Ovary (tissue), 10 donors: ENCODE measurements at places on chromosomes 5 and 9. TPM values are rescaled to one million over a fixed set of nuclear protein-coding genes. Genes with fewer than 3 reads are reported as not detected.

- DNase-seq: no peak
Measured at GRCh38 chr9:116789081-116789480, 102.0 kb downstream of the TRIM32 start.

GRCh38 chr9:35679766-35680330 is 6.1 kb downstream of the CA9 start:
- DNase-seq: no peak

DNA sequence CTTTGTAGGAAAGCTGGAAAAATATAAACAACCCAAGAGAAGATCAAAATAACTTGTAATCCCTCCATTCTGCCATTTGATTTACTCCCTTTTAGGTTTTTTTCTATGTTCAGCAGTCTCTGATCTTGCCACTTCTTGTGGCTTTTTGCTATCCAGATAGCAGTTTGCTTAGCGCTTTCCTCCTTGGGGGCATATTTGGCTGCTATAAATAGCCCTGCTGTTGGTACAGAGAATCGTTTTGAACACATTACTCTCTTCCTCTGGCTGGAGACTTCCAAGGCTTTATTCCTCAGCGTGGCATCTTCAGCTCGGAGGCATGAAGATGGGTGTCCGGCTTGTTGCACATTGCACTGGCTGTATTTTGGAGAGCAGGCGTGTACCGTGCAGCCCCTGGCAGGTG is 38.6 kb downstream of the HMCN2 start:
- DNase-seq: no peak

DNA sequence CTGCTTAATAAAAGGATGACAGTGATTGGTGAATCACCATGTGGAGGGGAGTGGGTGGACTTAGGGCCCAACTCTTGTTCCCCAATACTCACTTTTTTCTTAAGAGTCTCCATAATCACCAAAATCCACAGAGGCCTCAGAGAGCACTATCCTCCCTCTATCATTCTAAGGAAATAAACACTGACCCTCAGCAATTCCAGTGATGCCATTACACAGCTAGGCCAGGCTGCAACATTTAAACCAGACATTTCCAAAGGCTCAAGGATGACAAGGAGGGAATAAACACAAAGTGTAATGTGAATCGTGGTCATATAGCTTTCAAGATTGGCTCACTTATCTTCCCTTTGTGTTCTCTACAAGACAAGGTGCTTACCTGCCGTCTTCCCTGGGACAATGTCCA is 2.4 kb upstream of the ARSI start:
- no peak for DNase-seq

- no peak for DNase-seq
Measured at GRCh38 chr5:159420940-159421339, 90.7 kb upstream of the IL12B start.

DNA sequence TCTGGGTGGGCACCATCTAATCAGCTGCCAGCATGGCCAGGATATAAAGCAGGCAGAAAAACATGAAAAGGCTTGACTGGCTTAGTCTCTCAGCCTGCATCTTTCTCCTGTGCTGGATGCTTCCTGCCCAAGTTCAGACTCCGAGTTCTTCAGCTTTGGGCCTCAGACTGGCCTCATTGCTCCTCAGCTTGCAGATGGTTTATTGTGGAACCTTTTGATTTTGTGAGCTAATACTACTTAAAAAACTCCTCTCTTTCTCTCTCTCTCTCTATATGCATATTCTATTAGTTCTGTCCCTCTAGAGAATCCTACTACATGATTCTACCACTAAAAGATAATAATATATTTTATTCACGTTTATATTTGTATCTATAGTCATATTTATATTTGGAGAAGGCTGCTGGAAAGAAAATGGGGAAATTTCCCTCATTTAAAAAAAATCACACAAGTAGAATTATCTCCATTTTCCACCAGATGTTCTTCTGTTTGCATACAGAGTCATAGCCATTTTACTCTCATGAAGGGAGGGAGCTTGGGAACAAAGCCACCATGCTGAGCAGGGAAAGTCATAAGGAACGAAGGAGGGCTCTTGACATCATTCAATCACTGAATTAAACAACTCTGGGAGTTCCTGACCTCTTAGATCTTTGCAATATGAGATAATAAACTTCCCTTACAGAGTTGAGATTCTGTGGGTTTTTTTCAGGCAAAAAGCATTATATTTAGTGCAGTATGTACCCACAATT is 1137.4 kb upstream of the CDH18 start:
- no peak for DNase-seq

Gene TPPP
- 2.5 TPM for polyA plus RNA-seq

Gene ORM2
- 0.52 TPM for polyA plus RNA-seq
